GM03348 (cell line): ENCODE measurements at places on chromosomes 4 and X.

- DNase-seq: no peak
These were observed 111.3 kb downstream of the SHROOM3 start for GRCh38 chr4:76546327-76546726.

- DNase-seq: no peak
These were observed 309.8 kb downstream of the LDB2 start for GRCh38 chr4:16588651-16589050.

DNA sequence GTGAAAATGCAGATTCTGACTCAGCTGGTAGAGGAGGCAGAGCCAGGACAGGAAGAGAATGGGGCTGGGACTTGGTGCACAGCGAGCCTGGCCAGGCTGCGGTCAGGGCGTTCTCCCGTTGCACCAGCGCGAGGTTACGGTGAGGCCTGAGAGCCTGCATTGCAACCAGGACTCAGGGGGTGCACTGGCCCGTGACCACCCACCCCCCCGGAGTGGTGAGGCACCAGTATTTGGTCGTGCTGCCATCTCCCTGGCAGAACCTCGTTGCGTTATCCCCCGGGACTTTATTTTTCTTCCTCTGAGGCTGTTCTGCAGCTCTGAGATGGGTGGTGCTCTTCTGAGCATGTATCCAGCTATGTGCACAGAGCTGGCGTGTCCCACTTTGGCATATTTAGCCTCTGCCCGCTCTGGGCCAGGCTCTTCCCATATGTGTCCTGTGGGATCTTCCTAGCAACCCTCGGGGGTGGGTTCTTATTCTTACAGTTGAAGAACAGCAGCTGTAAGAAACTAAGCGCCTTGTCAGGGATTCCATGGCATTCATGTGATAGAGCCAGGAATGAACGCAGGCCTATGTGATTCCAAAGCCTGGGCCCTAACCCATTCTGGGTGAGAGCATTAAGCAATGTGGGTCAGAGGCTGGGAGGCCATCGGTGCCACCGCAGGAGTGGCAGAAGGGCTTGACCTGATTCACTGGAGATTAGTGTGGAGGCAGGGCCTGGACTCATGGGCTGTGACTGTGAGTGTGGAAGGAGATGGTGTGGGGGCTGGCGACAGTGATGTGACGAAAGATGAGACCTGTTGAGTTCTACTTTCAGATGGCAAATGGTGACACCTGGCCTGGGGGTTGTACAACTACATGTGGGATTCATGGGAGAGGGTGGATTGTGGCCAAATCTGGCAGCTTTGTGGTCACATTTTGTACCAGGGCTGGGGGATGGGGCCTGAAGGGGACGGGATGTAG, 3.1 kb downstream of the TADA2B start:
- peak; percentile 41 for DNase-seq

DNA sequence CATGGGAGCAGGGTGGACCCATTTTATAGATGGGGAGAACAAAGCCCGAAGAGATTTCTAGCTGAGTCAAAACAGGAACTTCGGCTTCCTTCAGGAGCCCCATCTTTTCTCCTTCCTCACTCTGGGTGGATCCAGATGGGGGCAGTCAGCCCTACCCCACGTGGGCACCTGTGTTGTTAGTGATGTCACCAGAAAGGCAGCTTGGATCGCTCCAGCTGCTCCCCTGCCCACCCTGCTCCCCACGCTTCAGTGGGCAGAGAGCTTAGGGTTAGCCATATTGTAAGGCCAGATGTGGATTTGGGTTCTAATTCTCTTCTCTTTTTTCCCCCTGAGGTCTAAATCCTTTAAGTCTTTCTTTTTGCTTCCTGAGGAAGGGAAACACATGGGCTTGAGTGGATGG, 132.3 kb upstream of the PJA1 start:
- no peak for DNase-seq

DNA sequence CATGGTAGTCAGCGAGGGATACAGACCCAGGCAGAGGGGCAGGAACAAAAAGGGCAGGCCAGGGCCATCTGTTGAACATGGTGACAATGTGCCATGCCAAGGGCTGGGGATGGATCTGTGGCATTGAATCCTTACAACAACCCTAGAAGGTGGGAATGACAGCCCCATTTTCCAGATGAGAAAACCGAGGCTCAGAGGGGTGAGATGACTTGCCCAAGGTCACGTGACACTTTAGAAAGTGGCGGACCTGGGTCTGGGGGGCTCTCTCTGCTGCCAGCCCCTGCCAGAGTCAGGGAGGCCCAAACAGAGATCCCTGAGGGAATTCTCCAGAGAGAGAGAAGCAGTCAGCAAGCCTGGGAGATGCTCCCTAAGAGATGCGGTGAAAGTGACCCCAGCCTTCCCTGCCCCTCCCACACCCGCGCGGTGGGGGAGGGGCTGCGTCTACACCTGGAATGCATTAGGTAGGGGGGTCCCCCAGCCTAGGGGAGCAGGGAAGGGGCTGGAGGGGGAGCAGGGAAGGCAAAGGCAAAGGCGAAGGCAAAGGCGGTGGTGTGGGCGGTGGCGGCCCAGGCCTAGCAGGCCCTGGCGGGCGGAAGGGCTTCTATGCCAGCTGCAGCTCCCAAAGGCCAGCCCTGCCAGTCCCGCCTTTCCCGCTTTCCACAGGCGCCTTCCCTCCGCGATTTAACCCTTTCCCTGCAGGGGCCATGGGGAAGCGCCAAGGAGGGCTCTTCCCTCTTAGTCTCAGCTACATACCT, 13.0 kb downstream of the FGD1 start:
- peak; percentile 43 for DNase-seq

- DNase-seq: peak; percentile 42
These were observed 161.5 kb downstream of the SOWAHB start for GRCh38 chr4:76736414-76736813.

DNA sequence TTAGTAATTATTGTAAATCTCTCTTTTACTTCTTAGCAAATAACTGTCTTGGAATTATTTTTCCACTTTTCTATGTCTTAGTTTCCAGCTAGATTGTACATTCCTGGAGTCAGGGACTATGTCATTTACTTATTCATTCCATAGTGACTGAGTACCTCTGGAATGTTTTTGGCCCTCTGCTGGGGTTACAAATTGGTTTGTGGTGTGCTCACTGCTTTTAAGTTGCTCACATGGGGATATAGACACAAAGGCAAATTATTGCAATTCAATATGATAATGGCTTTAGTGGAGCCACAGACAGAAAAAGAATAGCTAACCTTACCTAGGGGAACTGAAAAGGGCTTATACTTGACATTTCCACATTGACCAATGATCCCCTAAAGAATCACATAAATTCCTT, 63.7 kb upstream of the PDGFRA start:
- DNase-seq: peak; percentile 87

GRCh38 chr4:37138019-37138653, 106.4 kb upstream of the NWD2 start:
- DNase-seq: no peak

- DNase-seq: no peak
These were observed 999.5 kb upstream of the PABPC4L start for GRCh38 chr4:135201081-135201480.

DNA sequence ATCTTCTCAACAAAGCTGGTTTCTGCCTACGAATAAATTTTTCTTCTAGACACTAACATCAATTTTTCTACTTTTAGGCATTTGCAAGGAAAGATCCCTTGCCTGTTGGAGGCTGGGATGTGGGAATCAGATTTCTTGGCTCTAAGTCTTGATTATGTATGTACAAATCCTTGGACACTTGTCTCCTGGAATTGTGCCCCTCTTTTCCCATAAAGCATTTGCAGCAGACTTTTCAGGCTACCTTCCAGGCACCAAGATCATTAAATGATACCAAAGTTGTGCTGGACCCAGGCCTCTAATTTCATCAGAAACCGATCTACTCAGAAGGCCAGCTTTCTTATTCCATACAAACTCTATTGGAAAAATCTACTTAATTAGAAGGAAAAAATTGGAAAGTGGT, 339.5 kb upstream of the DIPK2B start:
- DNase-seq: no peak

GRCh38 chr4:4857809-4858508, 1.5 kb upstream of the MSX1 start:
- no peak for DNase-seq

- no peak for DNase-seq
These were observed 94.0 kb upstream of the SHOX start for GRCh38 chrX:536616-537015.

DNA sequence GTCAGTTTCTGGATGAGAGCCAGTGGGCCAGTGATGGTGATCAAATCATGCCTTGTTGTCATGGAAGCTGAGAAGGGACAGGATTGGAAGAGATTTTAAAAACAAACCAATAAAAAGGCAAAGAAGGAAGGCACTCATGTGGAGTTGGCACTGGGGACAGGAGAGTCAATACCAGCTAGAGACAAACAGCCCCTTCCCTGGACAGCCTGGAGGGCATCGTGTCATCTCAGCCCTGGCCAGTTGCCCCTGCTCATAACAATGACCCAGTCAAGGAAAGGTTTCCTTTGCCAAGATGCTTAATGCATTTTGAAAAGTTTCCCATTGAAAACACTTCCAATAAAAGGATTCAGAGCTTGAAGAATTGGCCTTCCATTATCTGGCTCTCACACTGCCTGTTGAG, 55.5 kb downstream of the SCML1 start:
- DNase-seq: no peak

- peak; percentile 51 for DNase-seq
These were observed 51.3 kb upstream of the EXOC1L start for GRCh38 chr4:55768291-55768690.

GRCh38 chr4:56440983-56441382, 4.9 kb downstream of the PAICS start:
- no peak for DNase-seq

- peak; percentile 87 for DNase-seq
These were observed 1.0 kb downstream of the OTUD4 start for GRCh38 chr4:145179281-145179860.

- no peak for DNase-seq
These were observed 487.8 kb downstream of the BCOR start for GRCh38 chrX:39609941-39610340.

DNA sequence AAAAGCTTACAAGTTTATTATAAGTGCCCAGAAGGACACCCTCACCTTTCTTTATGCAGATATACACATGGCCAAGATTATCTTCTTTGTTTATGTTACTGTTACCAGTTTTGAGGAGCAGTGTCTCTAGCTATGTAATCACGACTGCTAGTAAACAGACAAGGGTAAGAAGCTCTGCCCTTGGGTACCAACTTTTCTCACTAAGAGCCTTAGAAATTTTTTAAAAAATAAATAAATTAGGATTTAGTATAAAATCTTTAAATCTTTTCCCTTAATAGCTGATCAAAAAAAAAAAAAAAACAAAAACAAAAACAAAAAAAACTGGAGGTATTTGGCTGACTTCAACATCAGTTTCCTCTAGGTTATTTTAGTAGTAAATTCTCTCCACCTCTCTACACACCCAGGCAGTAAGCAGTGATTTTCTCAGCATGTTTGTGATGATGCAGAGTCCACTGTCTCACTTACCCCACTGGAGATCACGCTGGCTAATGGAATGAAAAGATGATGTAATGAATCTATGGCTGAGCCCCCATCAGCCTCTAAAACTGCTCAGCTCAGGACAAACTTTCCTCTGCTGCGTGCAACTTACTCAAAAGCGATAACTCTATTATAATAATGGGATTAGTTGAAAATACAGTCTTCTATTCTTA, 125.9 kb downstream of the FRYL start:
- DNase-seq: no peak

GRCh38 chr4:5757091-5757490, 46.1 kb downstream of the EVC start:
- no peak for DNase-seq

DNA sequence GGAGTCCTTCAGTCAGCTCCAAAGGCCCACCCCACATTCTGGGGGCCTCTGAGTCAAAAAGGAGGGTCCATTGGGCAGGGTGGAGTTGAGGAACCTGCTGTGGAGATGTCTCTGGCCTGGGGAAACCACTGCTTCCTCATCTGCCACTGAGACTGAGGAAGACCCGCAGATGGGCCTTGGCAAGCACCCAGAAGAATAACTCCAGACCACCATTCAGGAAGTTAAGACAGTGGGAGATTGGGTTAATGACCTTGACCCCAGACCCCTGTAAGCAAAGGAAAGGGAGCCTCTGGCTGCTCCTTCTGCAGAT, 8.1 kb upstream of the HSD17B10 start:
- no peak for DNase-seq
